ENCODE measurements at places on chromosomes 5 and 9. TPM values are rescaled to one million over a fixed set of nuclear protein-coding genes. Genes with fewer than 3 reads are reported as not detected.

Gene MEGF10
- under 0.01 TPM for total RNA-seq

Gene SMIM3
- total RNA-seq: 7.0 TPM

Gene PURA
- 8.1 TPM for total RNA-seq

Gene WDR5
- 23.9 TPM for total RNA-seq

Gene IL9
- total RNA-seq: not detected

Gene ANKDD1B
- total RNA-seq: 0.72 TPM

Gene CTXN3
- total RNA-seq: not detected

Gene RABEPK
- 38.6 TPM for total RNA-seq

Gene CLIC3
- total RNA-seq: 4.0 TPM

Gene ORM2
- total RNA-seq: not detected

Gene GRAMD2B
- 23.4 TPM for total RNA-seq

Gene AQP7
- total RNA-seq: not detected

Gene CDH9
- not detected for total RNA-seq
